GDM1 (cell line): ENCODE measurements at places on chromosomes 1 and 21.

DNA sequence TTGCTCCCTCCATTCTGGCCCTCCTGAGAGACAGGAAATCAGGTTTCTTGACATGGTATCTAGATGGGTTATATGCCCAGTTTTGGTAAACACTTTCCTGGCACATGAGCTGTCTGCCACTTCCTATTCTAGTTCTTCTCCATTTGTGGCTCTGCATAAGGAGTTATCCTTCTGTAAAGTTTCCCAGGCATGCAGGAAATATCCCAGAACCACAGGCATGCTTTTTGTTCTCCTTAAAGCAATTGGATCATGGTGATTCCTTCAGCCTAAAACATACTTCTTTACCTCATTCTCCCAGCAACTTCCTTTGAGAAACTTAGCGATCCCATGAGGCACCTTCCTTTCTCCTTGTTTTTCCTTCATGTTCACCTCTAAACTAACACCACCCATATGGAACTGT lies 199.8 kb downstream of the CRB1 start:
- no peak for DNase-seq

DNA sequence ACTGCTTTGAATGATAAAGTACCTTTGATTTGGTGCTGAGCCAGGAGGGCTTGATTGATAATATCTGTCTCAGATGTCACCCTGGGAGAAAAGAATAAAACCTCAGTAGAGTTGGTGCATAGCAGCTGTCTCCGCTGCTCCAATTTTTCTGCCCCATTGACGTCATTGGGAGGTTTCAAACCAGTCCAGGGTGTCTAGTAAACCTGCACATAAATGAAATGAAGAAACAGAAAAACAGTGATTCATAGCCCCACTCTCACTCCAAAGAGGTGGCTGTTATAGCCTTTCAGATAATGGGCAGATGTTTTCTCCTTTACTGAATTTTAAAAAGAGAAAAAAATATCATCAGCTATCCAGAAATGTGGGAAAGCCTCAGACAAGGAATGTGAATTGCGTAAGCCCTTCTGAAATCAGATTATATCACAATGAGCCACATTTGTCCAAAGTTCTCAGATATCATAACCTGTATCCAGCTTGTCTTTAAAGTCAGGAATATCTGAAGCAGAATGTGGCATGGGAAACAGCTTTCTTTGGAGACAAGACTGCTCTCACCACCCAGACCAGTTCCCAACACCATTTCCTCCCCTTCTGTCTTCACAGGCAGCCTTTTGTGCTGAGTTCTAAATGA lies 351.3 kb upstream of the SGIP1 start:
- no peak for DNase-seq

DNA sequence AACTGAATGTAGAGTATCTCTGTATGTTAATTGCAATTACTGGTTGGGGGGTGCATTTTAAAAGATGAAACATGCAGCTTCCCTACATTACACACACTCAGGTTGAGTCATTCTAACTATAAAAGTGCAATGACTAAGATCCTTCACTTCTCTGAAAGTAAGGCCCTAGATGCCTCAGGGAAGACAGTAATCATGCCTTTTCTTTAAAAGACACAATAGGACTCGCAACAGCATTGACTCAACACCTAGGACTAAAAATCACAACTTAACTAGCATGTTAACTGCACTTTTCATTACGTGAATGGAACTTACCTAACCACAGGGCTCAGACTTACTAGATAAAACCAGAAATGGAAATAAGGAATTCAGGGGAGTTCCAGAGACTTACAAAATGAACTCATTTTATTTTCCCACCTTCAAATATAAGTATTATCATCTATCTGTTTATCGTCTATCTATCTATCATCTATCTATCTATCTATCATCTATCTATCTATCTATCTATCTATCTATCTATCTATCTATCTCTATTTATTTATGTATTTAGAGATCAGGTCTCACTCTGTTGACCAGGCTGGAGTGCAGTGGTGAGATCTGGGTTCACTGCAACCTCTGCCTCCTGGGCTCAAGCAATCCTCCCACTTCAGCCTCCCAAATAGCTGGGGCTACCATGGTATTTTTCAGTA lies 47.8 kb downstream of the CHML start:
- no peak for DNase-seq

GRCh38 chr1:210363119-210363518 lies 34.4 kb downstream of the HHAT start:
- no peak for DNase-seq

- DNase-seq, result no peak
Observed at GRCh38 chr1:30748098-30748698, 9.4 kb downstream of the LAPTM5 start.

- no peak for DNase-seq
Observed at GRCh38 chr1:47915677-47916353, 81.4 kb downstream of the TRABD2B start.

DNA sequence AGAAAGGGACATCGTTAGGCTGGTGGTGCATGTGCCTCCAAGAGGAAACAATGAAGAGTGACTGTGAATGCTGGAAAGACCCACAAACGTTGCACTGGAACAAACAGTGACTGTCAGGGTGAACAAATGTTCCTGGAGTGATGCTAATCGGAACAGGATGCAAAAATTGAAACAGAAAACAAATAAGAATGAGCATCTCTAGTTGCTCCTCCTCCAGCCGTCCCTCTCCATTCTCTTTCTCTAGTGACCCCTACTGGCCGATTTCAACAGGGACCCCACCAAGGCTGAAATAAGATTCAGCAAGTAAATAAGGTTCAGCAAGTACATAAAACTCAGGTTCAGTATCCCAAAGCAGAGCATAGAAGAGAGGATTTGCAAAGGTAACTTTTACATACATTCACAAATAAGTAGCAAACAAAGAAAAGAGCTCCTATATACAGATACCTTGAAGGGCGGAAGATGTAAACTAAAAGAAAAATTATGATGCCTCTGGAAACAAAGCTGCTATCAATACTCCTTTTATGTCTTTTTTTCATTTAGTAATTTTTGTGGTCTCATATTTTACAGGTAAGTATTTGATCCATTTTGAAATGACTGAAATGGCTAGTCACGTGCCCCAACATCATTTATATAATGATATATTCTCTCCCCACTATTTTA lies 836.1 kb upstream of the ADAMTS5 start:
- peak; percentile 7 for DNase-seq

DNA sequence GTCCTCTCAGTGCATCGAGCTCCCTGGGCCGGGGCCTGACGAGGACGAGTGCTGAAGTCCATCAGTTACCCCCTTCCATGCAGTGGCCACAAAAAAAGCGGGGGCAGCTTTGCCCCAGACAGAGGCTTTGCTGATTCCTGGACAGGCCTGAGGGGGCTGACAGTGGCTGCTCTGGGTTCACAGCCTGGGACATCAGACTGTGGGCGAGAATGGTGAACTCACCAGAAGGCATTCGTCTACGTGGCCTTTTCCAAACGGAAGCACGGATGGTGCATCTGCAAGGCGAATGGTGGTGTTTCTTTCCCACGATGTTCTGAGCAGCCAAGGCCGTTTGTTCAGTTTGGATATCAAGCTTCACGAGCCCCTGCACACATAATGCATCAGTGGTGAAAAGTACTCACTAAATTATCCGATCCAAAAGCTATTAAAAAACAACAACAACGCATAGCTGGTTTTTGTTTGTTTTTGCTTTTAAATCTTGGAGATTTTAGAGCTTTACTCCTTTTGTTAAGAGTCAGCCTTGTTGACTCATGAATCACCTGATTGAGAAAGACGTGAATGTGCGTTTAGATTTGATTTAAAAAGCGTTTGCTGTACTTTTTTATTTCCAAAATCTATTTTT lies 6.3 kb upstream of the ZBTB21 start:
- DNase-seq, result no peak

DNA sequence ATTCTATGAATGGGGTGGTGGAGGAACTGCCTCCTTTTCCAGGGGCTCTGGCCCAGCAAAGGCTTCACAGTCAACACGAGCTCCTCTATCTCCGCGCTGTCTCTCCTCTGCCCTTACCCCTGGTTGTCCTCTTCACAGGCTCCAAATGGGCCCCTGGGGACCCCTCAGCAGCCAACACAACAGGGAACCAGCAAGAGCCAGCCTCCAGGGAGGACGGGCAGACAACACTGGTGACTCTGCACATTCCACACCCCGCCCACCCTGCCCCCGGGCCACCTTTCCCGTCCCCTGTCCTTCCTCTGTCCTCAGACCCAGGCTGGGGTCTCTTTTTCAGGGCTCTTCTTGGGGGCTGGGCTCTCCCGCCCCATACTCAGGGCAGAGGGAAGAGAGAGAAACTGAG lies 17.5 kb upstream of the ETV3 start:
- no peak for DNase-seq

GRCh38 chr1:162412002-162412401 lies at the start of gene SH2D1B:
SH2D1B (minus strand) TSS chr1:162412136; CDS start chr1:162412016, 120 bp downstream.
- DNase-seq, result no peak

DNA sequence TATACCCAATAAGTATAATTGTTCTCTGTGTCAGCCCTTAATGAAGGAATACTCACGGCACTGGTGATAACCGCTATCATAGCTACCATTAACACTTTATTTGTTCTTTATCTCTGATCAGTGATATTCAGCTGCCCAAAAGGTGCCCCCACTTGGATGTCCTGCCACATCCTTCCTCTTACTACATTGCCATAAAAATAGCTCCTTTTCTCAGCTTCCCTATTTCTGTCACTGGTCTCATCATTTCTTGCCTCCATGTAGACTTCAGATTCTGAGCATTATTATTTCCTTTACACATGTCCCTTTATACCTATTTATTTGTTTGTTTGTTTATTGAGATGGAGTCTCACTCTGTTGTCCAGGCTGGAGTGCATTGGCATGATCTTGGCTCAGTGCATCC lies 2.7 kb upstream of the RAB29 start:
- peak; percentile 43 for DNase-seq

GRCh38 chr1:47409311-47410067 lies 6.6 kb upstream of the FOXE3 start:
- DNase-seq, result no peak

DNA sequence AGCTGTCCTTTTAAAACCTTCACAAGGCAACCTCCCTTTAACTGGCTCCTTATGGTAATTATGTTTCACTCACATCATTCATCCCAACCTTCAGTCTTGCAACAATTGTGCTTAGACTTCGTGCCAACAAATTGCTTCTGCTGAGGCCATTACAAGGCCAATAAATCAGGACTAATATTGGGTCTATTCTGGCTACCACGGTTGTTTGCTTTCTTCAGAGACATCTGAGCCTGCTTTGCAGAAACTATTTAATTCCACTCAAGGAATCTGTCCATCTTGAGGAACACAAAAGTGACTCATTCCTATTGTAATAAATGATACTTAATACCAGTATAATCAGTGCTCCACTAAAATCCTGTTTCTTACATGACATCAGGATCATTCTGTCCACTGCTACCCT lies 2.6 kb upstream of the GSTM4 start:
- no peak for DNase-seq

- DNase-seq, result no peak
Observed at GRCh38 chr1:38576241-38576640, 283.3 kb downstream of the RRAGC start.

- DNase-seq, result no peak
Observed at GRCh38 chr1:167565922-167566321, 12.4 kb upstream of the CREG1 start.

GRCh38 chr1:196433000-196433399 lies 175.2 kb downstream of the KCNT2 start:
- no peak for DNase-seq

DNA sequence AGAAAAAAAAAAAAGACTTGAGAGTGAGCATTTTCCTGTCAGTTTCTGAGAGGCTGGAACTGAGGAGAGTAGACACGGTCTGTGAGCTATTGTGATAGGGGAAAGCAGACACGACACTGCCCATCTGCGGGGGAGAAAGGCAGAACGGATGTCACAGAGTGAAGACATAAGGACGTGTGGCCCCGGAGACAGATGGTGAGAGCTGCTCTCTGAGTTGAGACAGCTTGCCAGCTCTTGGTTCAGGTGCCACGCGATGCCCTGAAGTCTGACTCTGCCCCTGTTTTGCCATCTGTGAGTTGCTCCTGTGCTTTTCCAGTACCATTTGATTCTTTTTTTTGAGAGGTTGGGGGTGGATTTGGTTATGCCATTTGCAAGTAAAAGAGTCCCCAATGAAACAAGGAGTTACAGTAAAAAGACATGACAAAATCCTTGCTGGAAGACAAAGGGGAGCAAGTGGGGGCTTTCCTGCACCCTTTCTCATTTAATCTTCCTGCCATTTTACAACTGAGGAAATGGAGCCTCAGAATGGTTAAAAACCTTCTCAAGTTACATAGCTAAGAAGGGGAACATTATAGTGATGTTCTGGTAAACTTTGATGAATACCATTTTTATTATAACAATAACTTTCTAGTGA lies 128.9 kb upstream of the DNAH14 start:
- no peak for DNase-seq

GRCh38 chr1:113392541-113393128 lies 2.3 kb downstream of the MAGI3 start:
- no peak for DNase-seq

GRCh38 chr1:143661418-143662101 lies 310.2 kb downstream of the FAM72C start:
- no peak for DNase-seq

DNA sequence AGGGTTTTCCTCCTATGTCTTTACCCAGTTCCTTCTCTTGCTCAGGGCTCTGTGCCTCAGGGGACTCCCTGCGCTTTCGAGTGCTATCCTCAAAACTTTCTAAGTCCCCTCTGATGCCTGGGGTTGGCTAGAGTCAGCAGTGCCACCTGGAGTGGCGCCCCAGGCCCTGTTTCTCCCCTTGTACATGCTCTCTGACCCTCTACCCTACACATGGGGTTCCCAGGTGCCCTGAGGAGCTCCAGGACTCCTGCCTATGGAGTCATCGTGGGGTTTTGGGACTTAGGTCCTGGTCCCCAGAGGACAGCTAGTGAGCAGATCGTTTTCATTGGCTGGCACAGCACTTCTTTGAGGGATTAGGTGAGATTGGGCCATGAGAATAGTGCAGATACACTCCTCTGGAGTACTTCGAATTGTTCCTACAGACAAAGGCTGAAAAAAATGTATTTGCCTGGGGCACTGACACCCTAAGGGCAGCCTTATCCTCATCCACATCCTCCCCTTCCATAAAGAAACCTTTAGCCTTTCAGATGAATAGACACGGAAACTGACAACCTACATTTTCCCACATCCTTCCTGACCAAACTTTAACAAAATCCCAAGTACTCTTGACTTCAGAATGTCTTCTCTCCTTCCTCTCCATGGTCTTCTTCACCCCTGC lies 41.5 kb downstream of the LGR6 start:
- DNase-seq, result no peak

DNA sequence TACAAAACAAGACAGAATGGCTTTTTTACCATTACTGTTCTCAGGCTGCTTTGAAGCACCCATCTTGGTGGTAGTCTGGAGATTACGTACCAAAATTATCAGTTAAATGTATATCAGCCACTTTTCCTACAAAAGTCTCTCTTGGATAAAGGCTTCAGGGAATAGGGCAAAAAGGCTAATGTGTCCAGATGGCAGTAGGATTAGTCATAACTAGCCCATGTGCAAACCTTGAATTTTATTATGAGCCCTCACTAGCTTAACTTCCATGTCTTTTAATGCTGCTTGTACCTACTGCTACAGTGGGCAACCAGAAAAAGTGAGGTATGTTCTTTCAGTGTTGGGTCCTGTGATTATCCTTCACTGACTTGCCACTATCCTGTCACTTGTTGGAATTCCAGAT lies 51.0 kb downstream of the PLPPR4 start:
- no peak for DNase-seq

GRCh38 chr1:207828485-207829158 lies 76.8 kb downstream of the CD46 start:
- peak; percentile 89 for DNase-seq

- peak; percentile 79 for DNase-seq
Observed at GRCh38 chr1:32500387-32501209, 35.7 kb downstream of the ZBTB8B start.

GRCh38 chr21:44084496-44085241 lies 22.5 kb upstream of the PWP2 start:
- no peak for DNase-seq
